ENCODE measurements at places on chromosomes 12 and 14. TPM values are rescaled to one million over a fixed set of nuclear protein-coding genes. Genes with fewer than 3 reads are reported as not detected.

- no peak for DNase-seq
Observed at GRCh38 chr14:75568791-75569190, 9.6 kb upstream of the FLVCR2 start.

- no peak for DNase-seq
Observed at GRCh38 chr12:102433304-102433703, 47.1 kb downstream of the IGF1 start.

SLC22A17 gene
- 14.0 TPM for polyA plus RNA-seq

GPRC5D gene
- polyA plus RNA-seq = not detected

LARP4 gene
- 10.1 TPM for polyA plus RNA-seq

TTC9 gene
- 0.32 TPM for polyA plus RNA-seq

Data from BJ (cell line).